ENCODE measurements at places on chromosomes 7 and 10.

GRCh38 chr10:69443354-69443753, 7.9 kb upstream of the TSPAN15 start:
- DNase-seq = no peak

- DNase-seq = no peak
Measured at GRCh38 chr7:116901143-116901542, 38.8 kb downstream of the CAPZA2 start.

DNA sequence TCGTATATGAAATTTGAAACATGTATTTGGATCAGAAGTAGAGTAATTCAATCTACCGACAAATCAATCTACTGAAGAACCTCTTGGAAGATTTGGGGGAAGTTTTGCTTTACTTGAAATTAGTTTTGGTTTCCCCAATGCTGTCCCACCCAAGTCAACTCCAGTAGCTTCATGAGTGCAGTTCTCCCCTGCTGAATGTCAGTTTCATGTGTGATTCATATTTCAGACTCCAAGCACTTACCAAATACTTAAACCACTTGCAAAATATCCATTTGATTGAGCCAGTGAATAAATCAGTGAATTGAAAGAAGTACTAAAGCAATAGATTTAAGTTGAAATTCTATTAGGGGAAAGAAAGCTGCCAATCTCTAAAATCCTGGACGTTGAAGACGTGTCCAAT, 9.3 kb downstream of the CALML5 start:
- DNase-seq = no peak

- DNase-seq = no peak
Measured at GRCh38 chr10:60818134-60818770, 40.0 kb downstream of the CDK1 start.

DNA sequence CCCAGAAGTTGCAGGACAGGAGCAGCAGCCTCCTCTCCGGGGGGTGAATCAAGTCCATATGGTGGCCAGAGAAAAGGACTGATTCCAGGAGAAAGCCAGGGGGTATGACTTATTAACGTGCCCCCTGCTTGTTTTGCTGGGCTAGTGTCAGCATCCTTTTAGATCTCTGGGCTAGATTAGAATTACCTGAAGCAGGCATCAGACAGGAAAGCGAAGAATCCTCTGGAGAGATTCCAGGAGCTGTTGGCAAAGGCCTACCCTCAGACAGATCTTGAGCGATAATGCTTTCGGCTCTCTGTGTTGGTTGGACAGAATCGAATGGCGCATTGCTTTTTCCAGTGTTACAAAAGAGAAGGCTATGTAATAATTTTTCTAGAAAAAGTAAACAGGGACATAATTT, 164.0 kb upstream of the GLI3 start:
- DNase-seq = no peak

DNA sequence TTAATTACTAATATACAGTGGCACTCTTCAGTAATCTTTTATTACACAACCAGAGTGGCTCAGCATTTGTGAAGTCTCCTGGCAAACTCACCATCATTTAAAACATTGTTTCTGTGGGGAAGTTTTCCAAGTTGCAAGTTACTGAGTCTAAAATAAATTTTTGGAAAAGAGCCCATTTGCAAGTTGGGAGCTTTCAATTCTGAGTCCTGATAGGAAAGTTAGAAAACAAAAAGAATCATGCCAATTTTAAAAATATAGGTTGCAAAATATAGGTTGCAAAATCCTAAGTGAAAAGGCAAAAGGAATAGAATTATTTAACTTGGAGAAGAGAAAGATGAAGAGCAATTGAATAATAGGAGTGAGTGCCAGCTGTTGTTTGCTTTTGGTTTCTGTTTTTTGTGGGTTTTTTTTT, 378.8 kb upstream of the C7orf33 start:
- DNase-seq = no peak

- DNase-seq = no peak
Measured at GRCh38 chr7:47479821-47480575, 101.9 kb downstream of the TNS3 start.
